Inflammatory macrophage treated with lipopolysaccharide for 1 hour (primary cell): ENCODE measurements at places on chromosomes 1 and 21.

- DNase-seq, result no peak
These were observed 33.5 kb downstream of the KCNC4 start for GRCh38 chr1:110243574-110243973.

GRCh38 chr1:116322752-116323405 is 50.2 kb upstream of the ATP1A1 start:
- no peak for DNase-seq

GRCh38 chr1:70247768-70248167 is 26.6 kb downstream of the SRSF11 start:
- DNase-seq, result no peak

DNA sequence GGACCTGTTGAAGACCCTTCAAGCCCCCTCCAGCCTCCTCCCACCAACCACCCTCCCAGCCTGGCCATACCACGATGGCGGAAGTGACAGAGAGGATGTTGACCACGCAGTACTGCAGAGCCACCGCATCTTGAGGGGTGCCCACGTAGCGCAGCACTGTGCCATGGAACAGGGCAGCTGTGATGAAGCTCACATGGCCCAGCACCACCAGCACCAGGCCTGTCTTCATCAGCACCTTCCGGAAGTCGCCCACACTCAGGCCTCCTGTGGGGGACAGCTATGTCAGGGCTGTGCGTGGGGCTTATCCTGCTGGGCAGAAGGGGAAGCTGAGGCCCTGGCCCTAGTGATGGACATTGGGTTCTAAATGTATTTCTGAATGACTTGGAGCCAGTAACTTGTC is 3.1 kb downstream of the TMEM54 start:
- no peak for DNase-seq

DNA sequence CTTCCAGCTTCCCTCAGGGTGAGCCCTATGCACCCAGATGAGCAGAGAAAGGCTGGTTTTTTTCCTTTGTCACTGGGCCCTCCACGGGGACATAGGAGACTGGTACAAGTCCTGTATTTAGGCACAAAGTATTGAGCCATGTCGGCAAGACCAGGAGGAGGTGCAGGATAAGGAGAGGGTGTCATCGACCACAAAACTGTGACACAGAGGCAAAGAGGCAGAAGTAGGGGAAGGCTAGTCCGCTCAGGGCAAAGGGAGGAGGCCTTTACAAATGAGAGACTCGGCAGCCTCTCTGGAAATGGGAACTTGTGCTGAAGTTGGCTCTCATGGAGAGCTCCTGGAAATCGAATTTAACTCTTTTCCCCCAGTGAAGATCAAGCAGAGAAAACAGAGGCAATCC is 70.7 kb upstream of the CAMK1G start:
- no peak for DNase-seq

DNA sequence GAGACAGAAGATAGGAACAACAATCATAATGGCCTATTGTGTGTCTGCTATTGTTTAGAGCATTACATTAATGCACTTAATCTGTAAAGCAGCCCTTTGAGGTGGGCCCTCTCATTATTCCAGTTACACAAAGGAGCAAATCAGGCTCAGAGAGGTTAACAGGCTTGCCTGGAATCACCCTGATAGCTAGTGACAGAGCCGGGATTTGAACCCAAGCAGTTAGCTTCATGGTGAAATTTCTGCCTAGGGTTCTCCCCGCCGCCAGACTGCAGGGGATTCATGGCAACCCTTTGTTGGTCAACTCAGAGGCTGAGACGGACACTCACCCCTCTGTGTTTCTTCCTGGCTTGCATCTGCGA is 7.1 kb downstream of the HEYL start:
- no peak for DNase-seq

- DNase-seq, result no peak
These were observed 189.0 kb downstream of the CENPF start for GRCh38 chr1:214791961-214792360.

- no peak for DNase-seq
These were observed 14.9 kb downstream of the ZBTB18 start for GRCh38 chr1:244065960-244066388.

- no peak for DNase-seq
These were observed 6.2 kb downstream of the NPHP4 start for GRCh38 chr1:5986018-5986417.

DNA sequence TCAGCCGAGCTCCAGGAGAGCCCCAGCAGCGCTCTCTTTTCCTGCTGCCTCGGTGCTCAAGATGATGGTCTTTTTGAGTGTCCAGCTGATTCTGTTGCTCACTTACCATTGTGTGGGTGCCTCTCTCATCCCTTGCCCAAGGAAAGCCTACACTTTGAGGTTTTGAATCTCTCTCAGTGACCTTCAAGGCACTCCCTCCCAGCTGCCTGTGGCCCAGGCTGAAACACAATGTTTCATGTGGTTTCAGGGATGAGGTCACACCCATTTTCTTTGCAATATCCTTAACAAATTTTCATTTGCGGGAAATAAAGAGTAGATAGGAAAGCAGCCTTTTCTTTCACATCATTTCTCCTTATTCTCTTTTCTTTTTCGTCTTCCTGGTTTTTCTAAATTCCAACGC is 12.6 kb upstream of the MRPS14 start:
- DNase-seq, result no peak

- no peak for DNase-seq
These were observed 1.2 kb downstream of the PTPN14 start for GRCh38 chr1:214550013-214550856.

DNA sequence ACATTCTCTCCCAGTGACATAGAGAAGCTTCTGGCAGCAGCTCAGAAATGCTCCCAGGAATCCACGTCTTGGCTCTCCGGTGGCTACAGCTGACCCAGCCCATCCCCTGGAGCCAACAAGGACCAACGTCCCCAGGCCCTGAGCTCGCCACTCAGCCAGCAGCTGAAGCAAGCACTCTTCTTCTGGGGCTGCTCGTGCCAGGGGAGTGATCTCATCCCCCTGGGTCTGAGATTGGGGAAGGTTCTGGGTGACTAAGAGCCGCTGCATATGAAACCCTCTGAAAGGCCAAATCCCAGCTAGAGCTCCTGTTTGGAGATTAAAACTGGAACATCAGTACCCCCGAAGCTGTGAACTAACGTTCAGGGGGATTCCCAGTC is 487.9 kb downstream of the NPHP4 start:
- no peak for DNase-seq

DNA sequence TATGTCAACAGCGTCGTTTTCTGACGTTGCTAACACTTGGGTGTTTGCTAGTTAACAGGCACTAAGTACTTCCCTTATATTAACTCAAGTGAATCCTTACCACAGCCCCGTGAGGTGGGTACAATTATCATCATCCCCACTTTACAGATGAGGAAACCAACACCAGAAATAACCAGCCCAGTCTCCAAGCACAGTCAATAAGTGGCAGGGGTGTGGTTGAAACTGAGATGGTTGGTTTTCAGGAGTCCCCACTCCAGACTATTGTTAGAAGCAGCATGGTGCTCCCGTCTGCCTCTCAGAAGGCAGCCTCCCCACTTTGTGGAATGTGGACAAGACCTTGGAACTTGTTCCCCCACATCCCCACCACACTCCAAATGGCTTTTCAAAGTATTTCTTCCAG is 45.7 kb upstream of the ACOT11 start:
- DNase-seq, result no peak

DNA sequence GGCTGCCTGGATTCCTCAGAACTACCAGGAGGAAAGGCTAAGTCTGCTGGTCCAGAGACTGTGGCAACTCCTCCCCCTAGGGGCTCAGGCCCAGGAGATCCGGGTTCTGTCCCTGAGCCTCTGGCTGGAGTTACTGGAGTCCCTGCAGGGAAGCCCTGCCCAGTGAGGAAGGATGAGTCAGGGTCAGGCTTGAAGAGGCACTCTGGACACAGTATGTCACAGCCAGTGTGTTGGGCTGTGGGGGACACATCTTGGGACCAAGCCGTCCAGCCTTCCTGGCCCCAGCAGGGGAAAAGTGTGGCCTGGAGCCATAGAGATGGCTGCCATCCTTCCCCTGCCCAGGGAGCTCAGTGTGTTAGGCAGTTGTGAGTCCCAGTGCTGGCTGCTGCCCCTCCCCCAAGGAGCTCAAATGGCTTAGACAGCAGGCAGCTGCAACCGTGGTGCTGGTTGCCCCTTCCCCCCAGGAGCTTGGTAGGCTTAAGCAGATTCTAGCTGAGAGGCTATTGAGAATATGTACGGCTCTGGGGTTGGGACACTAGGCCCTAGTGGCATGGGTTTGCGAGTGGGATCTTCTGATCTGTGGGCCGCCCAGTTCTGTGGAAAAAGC is 28.2 kb upstream of the RABGAP1L start:
- DNase-seq, result no peak

DNA sequence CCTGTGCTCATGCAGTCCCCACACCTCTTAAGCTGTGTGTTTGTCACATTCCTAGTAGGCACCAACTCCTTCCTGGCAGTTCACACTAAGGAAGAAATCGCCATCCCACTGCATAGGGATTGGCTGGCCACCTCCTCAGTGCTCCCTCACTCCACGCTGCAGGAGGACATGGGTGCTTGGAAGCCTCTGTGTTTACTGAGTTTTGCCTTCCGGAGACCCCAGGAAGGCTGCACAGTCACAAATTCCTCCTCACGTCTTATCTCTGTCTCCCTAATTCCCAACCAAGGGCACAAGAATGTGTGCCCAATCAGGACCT is 93.8 kb upstream of the GALNT2 start:
- DNase-seq, result no peak

DNA sequence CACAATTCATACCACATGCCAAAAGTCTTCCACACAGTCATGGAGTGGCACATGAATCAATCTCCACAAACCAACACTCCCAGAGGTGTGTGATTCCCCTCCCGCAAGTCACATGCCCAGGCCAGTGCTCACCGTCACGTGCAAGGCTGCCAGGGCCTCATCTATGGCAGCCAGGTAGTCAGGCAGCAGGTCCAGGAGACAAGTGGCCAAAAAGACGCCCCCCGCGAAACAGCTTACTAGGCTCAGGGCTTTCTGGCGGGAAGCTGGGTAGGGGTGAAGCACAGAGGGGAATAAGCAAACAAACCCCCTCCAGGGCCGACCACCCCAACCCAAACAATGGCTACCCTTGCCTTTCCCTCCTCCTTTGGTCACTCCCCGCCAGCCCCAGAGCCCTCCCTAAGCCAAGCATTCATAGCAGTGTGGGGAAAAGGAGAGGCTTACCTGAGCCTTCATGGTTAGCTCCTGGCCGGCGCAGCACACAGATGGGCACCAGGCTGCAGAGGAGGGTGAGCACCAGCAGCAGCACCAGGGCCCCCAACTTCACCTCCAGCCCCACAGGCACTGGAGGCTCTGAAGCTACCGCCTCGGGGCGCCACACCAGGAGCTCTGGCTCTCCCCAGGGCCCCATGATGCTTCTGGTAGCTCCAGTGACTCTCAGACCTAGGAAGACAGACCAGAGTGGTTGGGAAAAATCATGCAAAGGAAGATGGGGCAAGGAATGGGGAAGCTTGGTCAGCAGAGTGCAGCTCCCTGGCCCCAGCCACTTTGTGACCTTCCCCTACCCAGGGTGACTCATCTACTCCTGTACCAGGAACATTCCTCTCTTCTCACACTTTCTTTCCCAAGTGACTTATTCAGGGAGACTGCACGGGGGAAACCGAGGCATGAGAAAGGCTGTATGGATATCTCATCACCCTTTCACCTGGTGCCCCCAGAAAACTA is 978 bp downstream of the SLC39A1 start:
- DNase-seq, result peak; percentile 71

GRCh38 chr1:3339856-3340255 is 114.6 kb upstream of the ARHGEF16 start:
- no peak for DNase-seq

GRCh38 chr1:150764617-150765101 is 919 bp downstream of the CTSS start:
- DNase-seq, result peak; percentile 96

GRCh38 chr1:41041614-41042270 is 20.2 kb upstream of the SLFNL1 start:
- peak; percentile 38 for DNase-seq

DNA sequence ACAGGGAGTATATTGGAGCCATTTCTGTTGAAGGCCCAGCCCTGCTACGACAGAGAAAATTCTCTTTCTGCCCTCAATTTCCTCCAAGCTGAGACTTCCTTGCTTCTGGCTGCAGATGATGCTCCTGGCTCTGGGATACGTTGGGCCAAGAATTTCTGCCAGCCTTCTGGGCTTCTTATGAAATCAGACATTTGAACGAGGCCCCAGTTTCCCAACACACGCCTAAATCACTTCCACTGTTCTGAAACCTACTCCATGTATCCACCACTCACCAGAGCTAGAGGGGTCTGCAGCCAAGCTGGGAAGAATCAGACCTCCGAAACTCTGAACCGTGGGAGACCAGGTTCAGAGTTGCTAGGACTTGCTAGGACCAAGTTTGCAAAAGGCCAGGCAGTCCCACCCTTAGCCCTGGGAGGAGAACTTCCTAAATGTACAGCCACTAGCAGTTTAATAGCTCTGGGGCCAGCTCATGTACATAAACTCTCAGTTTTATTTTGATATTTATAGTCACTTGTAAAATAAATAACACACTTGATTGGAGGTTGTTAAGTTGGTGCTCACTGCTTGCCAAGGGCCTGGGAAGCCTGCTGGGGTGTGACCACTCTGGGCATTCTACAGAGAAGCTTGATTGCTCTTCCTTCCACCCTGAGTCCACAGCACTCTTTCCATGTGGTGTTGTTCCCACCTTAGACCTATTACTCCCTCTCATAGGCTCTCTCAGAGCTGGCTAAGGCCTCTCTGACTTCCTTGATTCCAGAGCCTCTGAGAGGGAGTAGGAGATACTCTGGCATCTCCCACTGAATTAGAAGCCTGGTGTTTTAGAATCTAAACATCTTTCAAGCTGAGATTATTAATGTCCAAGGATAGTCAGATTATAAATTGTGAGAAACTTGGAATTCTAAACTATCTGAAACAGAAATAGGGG is 83.4 kb upstream of the TRABD2B start:
- no peak for DNase-seq

- DNase-seq, result peak; percentile 18
These were observed 644 bp downstream of the UBE4B start for GRCh38 chr1:10033359-10033845.

GRCh38 chr1:227912866-227913265 is 34.9 kb downstream of the WNT9A start:
- no peak for DNase-seq

DNA sequence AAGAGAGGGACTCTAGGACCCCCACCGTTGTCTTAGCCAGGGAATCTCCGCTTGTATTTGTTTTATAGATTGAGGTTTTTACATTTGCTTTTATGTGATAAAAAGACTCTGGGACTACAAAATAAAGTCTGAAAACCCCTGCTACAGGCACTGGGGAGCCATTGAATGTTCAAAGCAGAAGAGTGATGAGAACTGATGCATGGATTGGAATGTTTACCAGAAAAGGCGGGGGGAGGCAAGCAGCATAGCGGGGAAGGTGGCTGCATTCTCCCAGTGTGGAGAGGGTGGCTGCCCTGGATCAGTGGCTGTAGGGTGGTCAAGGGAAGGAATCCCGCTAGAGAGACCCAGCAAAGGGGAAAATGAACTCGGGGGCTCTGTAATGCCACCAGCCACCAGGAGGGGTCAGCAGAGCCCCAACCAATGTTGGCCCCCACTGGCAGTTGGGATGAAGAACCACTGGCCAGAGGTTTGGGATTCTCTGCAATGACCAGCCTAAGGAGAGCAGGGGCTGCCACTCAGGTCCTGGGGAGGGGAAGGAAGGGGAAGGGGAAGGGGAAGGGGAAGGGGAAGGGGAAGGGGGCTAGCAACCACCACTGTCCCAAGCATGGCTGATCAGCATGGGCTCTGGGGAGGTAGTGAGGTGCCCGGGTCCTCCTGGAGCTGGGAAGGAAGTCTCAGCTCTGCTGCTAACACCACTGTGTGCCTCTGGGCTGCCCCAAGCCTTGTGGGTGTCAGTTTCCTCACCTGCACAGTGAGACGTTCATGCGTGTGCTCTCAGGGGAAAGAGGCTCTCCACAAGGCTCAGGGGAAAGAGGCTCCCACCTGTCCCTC is 19.2 kb upstream of the PEF1 start:
- no peak for DNase-seq
